ENCODE measurements at places on chromosomes 3 and 15.

- no peak for DNase-seq
Measured at GRCh38 chr15:72970933-72971760, 81.1 kb upstream of the NEO1 start.

- no peak for DNase-seq
Measured at GRCh38 chr3:122105626-122106025, 50.5 kb downstream of the CD86 start.

DNA sequence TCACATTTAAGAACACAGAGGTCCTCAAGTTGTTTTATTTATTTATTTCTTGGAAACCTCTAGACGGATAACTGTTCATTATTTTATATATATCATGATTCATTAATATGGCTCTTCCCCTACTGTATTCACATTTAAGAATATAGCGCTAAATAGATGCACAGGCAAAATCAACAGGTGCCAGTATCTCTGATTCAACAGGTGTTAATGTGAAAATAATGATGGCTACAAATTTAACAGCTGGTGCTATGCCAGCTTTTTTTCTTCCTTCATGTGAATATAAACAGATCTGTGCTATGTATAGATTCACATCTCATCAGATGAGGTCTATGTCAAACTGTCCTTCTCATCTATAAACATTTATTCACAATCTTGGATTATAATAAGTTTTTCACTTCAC is 218.5 kb upstream of the NR2F2 start:
- no peak for DNase-seq

DNA sequence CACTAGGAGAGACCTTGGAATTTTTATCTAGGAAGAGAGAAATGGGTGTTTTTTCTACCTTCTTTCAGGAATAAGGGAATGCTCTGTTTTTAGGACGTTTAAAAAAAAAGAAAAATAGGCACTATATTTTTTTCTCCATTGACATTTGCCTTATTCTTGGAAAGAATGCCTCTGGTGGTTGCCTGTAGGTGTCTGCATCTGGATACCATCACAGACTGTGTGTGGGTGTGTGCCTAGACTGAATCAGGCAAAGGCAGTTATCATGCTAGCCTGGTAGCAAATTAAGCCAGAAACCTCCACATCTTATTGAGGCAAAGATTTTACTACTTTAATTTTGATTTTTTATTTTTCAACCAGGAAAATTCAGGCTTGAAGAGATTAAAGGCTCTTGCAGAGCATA is 513.6 kb upstream of the KCNMB2 start:
- no peak for DNase-seq

DNA sequence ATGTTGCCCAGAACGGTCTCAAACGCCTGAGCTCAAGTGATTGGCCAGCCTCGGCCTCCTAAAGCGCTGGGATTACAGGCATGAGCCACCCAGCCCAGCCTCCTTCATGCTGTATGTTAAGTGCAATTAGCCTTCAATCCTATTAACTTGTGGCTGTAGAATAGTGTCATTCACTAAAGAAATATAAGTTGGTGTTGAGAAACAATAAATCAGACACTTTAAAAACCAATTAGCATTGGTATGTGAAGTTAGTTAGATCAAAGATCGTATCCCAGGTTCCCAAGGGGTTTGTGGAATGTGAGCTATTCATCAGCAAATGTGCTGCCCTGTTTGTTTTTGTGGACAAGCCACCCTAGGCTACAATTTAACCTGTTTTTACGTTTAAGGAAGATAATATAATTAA is 11.0 kb upstream of the PIK3CB start:
- no peak for DNase-seq

- DNase-seq = no peak
Measured at GRCh38 chr3:72582211-72582878, 265.9 kb downstream of the SHQ1 start.

- no peak for DNase-seq
Measured at GRCh38 chr15:81819924-81820635, 225.7 kb downstream of the MEX3B start.
